Stimulated activated CD4-positive, alpha-beta T cell treated with anti-CD3 and anti-CD28 coated beads, TNF-alpha, amount 100 ng/mL, for 1 hour (primary cell): ENCODE measurements at places on chromosomes 6 and 20.

DNA sequence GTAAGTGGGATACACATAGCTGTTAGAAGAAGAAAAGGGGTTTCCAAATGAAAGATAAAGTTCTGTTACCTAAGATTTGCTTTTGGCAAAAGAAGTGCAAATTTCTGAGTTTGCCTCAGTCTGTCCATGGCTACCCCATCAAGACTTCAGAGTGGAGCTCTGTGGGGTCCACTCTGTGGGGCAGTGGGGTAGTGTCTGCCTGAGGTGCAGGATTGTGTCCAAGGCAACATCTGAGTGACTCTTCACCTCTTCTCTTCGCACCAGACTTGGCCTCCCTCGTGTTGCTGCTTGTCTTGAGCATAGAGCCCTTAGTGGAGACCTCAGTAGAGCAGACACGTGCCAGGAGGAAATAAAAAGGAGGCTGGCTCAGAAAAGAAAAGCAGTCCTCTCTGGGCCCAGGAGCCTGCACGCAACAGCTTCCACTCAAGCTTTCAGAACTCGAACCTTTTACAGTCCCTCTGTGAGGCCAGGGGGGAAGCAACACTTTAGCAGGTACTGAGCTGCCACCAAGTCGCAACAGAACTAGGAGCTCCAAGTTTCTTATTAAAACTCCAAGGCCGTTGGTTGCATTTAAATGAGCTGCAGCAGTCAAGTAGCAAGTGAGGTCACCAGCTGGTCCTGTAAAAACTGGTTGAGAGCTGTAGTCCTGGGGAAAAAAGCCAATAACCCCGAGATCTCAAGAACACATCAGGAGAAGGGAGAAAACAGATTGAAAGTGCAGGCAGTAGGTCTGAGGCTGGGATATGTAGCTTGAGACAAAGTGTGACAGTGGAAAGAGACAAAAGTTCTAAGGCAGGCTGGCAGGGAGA is 413.5 kb downstream of the CDC5L start:
- no peak for DNase-seq

GRCh38 chr20:14113416-14113815 is 118.1 kb downstream of the MACROD2 start:
- no peak for DNase-seq

GRCh38 chr6:66198062-66198624 is 491.1 kb upstream of the EYS start:
- DNase-seq: no peak

- DNase-seq: no peak
These were observed 7.9 kb downstream of the SLC4A11 start for GRCh38 chr20:3231116-3231515.

DNA sequence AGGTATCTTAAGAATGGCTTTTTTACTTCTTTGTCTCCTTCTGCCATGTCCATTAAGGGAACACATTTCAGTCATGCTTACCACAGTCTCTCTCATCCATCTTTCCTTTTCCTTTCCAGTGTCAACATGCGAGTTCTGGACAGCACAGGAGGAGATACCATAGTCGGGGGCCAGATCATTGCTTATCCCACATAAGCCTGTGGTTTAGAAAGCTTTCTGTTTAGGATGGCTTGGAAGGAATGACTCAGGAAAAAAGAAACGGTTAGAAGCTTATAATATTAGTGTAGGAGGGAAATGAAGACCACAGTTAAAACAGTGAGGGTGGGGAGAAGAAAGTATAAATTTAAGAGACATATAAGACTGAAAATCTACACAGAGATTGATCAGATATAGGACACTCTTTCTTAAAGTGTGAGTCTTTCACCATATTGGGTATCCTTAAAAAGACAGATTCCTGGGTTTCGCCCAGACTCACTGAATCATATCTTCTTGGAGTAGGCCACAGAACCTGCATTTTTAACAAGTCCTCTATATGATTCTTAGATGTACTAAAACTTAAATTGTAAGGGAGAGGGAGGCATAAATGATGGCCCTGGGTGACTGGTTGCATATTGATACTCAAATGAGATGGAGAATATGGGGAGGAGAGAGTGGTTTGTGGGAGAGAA is 36.1 kb downstream of the DSE start:
- no peak for DNase-seq

DNA sequence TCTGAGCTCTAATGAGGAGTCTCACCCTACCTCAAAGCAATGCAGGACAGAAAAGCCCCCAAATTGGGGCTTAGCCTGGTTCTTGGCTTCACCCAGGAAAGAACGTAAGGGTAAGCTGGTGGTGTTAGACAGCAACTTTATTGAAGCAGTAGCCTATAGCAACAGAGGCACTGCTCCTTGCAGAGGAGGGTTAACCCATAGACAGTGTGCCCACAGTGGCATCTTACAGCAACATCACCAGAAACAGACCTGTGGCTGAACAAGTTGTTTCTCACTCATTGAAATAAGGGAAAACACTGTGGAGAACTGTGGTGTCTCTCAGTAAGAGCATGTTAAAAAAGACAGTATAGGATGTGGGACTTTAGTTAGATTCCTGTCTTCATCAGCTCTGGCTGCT is 80.4 kb upstream of the SPTLC3 start:
- DNase-seq: no peak

DNA sequence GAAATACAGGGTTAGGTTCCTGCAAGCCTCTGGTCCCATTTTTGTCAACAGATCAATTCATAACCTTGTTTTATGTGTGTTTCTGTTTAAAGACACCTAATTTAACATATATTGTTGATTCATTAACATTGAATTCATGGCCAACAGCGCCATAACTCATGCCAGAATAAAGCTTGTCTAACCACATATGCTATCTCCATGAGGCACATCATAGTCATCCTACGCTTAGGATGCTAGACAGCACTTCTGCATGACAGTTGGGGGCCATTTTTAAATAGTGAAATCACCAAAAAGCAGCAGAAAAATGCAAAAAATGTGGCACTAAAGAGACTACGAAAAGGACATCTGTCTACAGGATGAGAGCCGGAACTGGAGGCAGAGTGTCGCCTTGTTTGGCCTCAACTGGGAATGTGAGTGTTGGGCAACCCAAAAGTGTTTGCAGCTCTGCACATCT is 37.9 kb downstream of the TRAM2 start:
- DNase-seq: no peak
